Activated CD4-positive, alpha-beta T cell treated with anti-CD3 and anti-CD28 coated beads, Interleukin-2, amount 10 ng/mL, durations not matched to agents 7 days and 5 days (primary cell): ENCODE measurements at places on chromosomes 4 and X. TPM values are rescaled to one million over a fixed set of nuclear protein-coding genes. Genes with fewer than 3 reads are reported as not detected.

GRCh38 chrX:72576141-72576894 lies 3.7 kb upstream of the HDAC8 start:
- DNase-seq, result no peak
- H3K4me3 ChIP-seq, result no peak overlapping the region
- no peaks in the 10 kb centered on the region for H3K36me3 ChIP-seq

DNA sequence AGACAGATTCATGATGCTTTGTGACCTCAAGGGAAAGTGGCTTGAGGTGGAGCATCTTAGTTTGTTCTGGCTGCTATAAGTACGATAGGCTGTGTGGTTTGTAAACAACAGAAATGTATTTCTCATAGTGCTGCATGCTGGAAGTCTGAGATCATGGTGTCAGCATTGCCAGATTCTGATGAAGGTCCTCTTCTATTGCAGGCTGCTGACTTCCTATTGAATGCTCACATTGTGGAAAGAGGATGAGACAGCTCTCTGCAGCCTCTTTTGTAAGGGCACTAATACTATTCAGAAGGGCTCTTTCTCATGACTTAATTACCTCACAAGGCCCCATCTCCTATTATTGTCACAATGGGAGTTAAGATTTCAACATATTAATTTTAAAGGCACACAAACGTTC lies 1674.0 kb upstream of the PCDH7 start:
- no peaks in the 10 kb centered on the region for H3K27me3 ChIP-seq
- no peaks in the 10 kb centered on the region for H3K36me3 ChIP-seq
- no peak overlapping the region for H3K4me3 ChIP-seq

GRCh38 chr4:102725229-102725628 lies 35.5 kb downstream of the MANBA start:
- H3K36me3 ChIP-seq, result peaks cover 13% of the 10 kb centered on the region
- H3K27me3 ChIP-seq, result no peaks in the 10 kb centered on the region
- no peaks in the 10 kb centered on the region for H3K4me1 ChIP-seq
- no peak overlapping the region for H3K27ac ChIP-seq
- no peak for DNase-seq
- H3K4me3 ChIP-seq, result no peak overlapping the region

DNA sequence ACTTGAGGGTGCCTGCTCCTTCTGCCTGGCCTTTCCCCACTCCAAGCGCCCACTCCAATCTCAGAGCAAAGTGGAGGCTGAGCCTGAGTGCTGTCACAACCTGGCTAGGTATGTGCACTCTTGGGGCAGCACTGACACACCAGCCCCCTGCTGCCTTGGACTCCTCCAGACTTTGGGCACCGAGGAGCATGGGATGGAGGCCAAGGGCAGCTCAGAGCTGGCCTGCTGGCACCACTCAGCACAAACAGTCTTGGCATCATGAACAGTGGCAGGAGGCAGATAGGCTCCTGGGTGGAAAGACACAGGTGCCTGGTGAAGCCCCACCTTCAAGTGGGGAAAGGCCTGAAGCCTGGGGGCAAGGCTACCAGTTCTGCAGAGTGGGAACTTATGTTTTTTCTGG lies 91.8 kb downstream of the KCNIP4 start:
- H3K27ac ChIP-seq, result no peak overlapping the region
- H3K36me3 ChIP-seq, result no peaks in the 10 kb centered on the region
- no peaks in the 10 kb centered on the region for H3K4me1 ChIP-seq
- DNase-seq, result no peak
- H3K4me3 ChIP-seq, result no peak overlapping the region
- H3K27me3 ChIP-seq, result no peaks in the 10 kb centered on the region

DNA sequence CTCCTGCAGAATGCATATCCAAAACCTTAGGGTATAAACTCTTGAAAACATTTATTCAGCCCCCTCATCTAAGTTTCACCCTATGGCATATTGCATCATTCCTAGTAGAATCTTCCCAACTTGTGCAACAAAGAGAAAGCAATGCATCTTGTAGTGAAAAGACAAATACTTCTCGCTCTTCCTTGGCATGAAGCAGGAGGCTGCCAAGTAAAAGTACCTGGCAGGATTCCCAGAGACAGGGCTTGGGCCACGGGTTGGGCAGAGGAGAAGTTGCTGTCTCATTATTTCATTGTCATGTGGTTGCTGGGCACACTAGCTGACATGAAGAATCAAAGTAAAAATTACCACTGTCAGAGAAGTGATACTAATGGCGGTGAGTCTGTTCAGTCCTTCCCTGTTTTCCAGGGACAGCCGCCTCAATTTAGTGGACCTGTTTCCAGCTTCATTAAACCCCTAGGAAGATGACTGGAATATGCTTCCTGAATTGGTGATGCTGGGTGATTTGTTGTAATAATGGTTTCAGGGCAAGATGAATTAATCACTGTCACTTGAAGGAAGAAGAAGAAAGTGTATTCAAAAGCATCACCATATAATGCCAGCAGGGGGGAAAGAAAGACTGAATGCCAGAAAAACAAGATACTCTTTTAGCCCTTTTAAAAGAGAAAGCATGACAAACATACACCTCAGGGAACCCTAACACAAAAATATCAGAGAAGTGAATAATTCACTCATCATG lies 380.5 kb upstream of the IGFBP7 start:
- H3K4me1 ChIP-seq, result no peaks in the 10 kb centered on the region
- no peak overlapping the region for H3K4me3 ChIP-seq
- no peak for DNase-seq
- H3K36me3 ChIP-seq, result no peaks in the 10 kb centered on the region
- H3K27me3 ChIP-seq, result no peaks in the 10 kb centered on the region
- H3K27ac ChIP-seq, result no peak overlapping the region

DNA sequence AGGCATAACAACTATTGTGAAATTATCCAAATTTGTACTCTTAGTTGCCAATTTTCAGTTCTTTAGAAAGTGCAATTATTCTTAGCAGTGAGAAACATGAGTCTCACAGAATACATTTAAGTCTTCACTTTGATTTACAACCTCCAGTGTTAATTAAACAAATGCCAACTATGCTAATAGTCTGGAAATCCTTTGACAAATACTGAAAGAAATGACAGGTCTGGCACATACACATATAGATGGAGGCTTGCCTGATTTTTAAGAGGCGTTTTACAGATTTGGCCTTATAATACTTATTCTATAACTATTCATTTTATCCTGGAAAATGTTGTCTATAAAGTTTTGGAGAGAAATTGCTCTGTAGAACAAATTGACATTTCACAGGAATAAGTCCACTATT lies 320.1 kb downstream of the TRIML1 start:
- H3K27me3 ChIP-seq, result no peaks in the 10 kb centered on the region
- no peak for DNase-seq
- no peak overlapping the region for H3K4me3 ChIP-seq
- H3K4me1 ChIP-seq, result no peaks in the 10 kb centered on the region
- H3K27ac ChIP-seq, result no peak overlapping the region
- H3K36me3 ChIP-seq, result no peaks in the 10 kb centered on the region

DNA sequence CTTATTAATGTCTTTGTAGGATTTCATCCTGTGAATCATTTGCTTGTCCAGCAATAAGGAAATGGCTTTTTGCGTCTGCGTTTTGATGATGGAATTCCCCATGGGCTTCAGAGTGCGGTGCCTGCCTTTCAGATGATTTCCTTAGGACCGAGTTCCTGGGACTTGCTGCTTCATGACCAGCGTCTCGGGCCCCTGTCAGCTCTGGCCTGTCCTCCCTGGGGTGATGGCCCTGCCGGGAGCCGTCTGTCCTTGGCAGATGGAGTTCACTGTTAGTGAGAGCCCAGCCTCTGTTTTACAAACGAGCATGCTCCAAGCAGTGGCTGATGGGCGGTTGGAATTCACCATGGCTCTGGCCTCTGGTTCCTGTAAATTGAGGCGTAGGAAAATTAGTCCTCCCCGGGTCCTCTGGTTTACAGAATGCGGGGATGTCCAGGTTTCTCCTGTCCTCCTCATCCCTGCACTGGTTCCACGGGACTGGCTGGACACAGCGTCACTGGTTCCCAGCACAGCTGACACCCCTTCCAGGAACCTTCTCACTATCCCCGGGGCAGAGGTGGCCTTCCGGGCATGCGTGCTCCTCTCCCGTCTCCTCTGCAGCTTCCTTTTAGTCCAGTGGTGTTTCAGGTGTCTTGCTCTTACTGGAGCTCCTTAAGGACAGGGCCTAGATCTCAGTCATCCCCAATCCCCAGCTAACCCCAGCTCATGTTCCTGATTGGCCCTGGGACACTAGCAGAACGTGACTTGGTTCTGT lies 34.9 kb downstream of the TBC1D14 start:
- peak overlapping the region; percentile 71 for H3K27ac ChIP-seq
- no peaks in the 10 kb centered on the region for H3K27me3 ChIP-seq
- peaks cover 52% of the 10 kb centered on the region for H3K4me1 ChIP-seq
- H3K4me3 ChIP-seq, result peak overlapping the region; percentile 20
- DNase-seq, result no peak

DNA sequence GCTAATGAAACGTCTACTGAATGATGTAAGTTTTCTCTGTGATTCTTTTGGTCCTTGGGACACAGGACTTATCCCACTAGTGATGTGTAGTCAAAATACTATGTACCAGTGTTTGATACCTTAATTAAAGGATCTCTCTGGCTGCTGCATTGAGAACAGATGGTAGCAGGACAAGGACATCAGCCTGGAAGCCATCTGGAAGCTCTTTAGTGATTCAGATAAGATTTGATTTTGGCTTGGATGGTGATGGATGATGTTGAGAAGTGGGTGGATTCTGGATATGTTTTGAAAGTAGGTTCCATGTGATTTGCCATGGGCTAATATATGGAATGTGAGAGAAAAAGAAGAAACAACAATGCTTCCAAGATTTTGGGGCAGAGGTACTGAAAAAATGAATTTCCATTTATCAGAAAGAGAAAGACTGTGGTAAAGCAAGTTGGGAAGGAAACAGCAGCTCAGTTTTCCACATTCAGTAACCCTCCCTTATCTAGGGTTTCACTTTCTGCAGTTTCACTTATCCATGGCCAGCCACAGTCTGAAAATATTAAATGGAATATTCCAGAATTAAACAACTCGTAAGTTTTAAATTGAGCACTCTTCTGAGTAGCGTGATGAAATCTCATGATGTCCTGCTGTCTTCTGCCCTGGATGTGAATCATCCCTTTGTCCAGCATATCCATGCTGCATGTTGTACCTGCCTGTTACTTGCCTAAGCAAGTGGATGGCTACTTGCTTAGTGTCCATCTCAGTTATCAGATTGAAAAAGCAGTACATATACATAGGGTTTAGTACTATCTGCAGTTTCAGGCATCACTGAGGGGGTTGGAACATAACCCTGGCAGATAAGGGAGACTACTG lies 15.6 kb downstream of the CD38 start:
- H3K27ac ChIP-seq, result no peak overlapping the region
- peaks cover 50% of the 10 kb centered on the region for H3K36me3 ChIP-seq
- peaks cover 43% of the 10 kb centered on the region for H3K4me1 ChIP-seq
- H3K27me3 ChIP-seq, result no peaks in the 10 kb centered on the region
- no peak for DNase-seq

- H3K27me3 ChIP-seq, result peaks cover 46% of the 10 kb centered on the region
- H3K4me1 ChIP-seq, result peaks cover 5% of the 10 kb centered on the region
- peak within 1 kb of the TSS; percentile 32 for H3K27ac ChIP-seq
- peak within 1 kb of the TSS; percentile 63 for H3K4me3 ChIP-seq
- DNase-seq, result no peak
These were observed at the start of gene EVC for GRCh38 chr4:5710961-5711478. EVC (plus strand) TSS chr4:5711201; CDS start chr4:5711381, 180 bp downstream.

- no peak for DNase-seq
- peaks cover 8% of the 10 kb centered on the region for H3K4me1 ChIP-seq
- H3K4me3 ChIP-seq, result no peak overlapping the region
- no peak overlapping the region for H3K27ac ChIP-seq
- H3K36me3 ChIP-seq, result no peaks in the 10 kb centered on the region
These were observed 45.7 kb upstream of the PRSS12 start for GRCh38 chr4:118398226-118399090.

DNA sequence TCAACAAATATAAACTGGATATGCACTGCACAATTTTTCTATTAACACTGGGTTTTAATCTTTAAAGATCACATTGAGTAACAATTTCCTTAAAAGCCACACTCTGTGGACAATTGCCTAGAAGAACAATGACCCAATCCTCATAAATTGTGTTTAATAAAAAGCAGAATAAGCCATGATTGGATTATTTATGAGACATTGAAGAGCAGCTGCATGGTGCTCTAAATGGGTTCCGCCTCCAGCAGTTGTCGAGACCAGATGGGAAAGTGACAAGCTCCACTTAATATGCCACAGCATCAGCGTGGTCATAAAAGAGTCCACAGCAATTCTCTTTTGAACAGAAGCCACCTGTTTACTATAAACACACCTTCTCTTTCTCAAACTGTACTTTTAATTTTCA lies 635.2 kb upstream of the FRG1 start:
- DNase-seq, result no peak
- H3K36me3 ChIP-seq, result no peaks in the 10 kb centered on the region
- no peak overlapping the region for H3K4me3 ChIP-seq

DNA sequence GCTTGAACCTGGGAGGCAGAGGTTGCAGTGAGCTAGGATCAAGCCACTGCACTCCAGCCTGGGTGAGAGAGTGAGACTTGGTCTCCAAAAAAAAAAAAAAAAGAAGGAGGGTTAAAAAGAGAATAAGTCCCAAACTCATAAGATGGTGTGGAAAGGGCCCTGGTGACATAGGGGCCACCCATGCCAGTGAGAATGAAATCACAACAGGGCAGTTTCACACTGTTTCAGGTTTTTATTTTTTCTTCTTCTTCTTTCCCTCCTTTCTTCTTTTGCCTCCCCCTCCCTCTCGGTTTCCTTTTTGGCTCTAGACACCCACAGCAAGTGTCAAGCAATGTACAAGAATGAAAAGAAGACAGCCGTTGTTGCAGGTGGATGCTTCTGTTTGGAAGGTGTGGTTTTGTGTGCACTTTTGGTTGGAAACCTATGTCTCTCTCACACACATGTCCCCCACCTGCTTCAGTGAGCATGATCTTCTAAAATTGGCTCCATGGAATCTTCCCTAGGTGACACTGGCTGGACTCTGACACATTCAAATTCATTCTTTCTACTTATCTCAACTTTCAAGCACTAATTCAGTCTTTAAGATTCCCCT lies 14.4 kb upstream of the TLR8 start:
- peak; percentile 15 for DNase-seq
- H3K27me3 ChIP-seq, result no peaks in the 10 kb centered on the region
- peak overlapping the region; percentile 94 for H3K27ac ChIP-seq
- H3K36me3 ChIP-seq, result peaks cover 4% of the 10 kb centered on the region
- peaks cover 60% of the 10 kb centered on the region for H3K4me1 ChIP-seq

Gene IGSF1
- total RNA-seq, result not detected
